ENCODE measurements at places on chromosomes 1 and 21.

GRCh38 chr1:53638360-53639035, 100.5 kb downstream of the GLIS1 start:
- no peak overlapping the region for H3K27ac ChIP-seq
- H3K27me3 ChIP-seq, result no peaks in the 10 kb centered on the region
- H3K4me1 ChIP-seq, result no peaks in the 10 kb centered on the region
- H3K4me3 ChIP-seq, result no peak overlapping the region
- no peak for DNase-seq

GRCh38 chr1:200779326-200779725, 40.6 kb downstream of the CAMSAP2 start:
- H3K27ac ChIP-seq, result no peak overlapping the region
- DNase-seq, result no peak
- peaks cover 11% of the 10 kb centered on the region for H3K4me1 ChIP-seq
- peaks cover 11% of the 10 kb centered on the region for H3K36me3 ChIP-seq
- no peaks in the 10 kb centered on the region for H3K27me3 ChIP-seq
- no peak overlapping the region for H3K4me3 ChIP-seq

- H3K4me3 ChIP-seq, result no peak overlapping the region
- peak overlapping the region; percentile 57 for H3K27ac ChIP-seq
- H3K27me3 ChIP-seq, result no peaks in the 10 kb centered on the region
- DNase-seq, result no peak
These were observed 22.5 kb downstream of the PKP1 start for GRCh38 chr1:201305815-201306214.

DNA sequence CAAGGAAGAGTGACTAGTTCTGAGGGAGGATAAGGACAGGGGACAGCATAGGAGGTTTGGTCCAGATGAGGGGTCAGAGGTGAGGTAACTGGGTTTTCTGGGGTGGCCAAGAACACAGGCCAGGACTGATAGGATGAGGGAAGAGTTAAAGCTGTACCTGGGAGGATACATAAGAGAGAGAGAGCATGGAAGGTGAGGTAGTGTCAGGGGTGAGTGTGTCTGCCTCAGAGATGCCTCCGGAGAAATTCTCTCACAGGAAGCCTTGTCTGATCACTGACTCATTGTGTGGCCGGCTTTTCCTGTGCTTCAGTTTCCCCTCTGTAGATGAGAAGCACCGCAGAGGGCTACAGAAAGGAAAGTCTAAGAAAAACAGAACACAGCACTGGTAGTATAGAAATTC, 40.2 kb downstream of the FASLG start:
- H3K27me3 ChIP-seq, result no peaks in the 10 kb centered on the region
- H3K36me3 ChIP-seq, result no peaks in the 10 kb centered on the region
- H3K4me3 ChIP-seq, result no peak overlapping the region
- no peak for DNase-seq
- H3K27ac ChIP-seq, result no peak overlapping the region

GRCh38 chr1:231676487-231676886, 49.9 kb downstream of the DISC1 start:
- H3K27ac ChIP-seq, result no peak overlapping the region
- H3K27me3 ChIP-seq, result no peaks in the 10 kb centered on the region
- no peaks in the 10 kb centered on the region for H3K36me3 ChIP-seq
- H3K4me3 ChIP-seq, result no peak overlapping the region

DNA sequence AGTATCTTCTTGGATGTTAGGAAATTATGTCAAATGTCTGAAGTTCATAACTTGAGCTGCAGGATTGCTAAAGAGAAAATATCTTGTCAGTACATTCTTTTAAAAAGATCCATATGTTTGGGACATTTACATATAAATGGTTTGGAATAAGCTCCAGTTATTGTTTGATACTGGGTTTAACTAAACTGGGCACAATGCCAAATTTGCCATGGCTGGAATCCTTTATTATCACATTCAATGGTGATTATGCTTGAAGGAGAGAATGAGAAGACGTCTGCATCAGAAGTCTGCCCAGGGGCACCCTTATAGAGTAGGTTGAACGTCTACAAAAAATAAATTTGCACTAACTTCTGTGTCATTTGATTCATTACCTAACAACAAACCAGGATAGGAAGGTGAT, 652.5 kb downstream of the AMY1C start:
- H3K27ac ChIP-seq, result no peak overlapping the region
- H3K27me3 ChIP-seq, result no peaks in the 10 kb centered on the region
- H3K4me3 ChIP-seq, result no peak overlapping the region
- DNase-seq, result peak; percentile 57

DNA sequence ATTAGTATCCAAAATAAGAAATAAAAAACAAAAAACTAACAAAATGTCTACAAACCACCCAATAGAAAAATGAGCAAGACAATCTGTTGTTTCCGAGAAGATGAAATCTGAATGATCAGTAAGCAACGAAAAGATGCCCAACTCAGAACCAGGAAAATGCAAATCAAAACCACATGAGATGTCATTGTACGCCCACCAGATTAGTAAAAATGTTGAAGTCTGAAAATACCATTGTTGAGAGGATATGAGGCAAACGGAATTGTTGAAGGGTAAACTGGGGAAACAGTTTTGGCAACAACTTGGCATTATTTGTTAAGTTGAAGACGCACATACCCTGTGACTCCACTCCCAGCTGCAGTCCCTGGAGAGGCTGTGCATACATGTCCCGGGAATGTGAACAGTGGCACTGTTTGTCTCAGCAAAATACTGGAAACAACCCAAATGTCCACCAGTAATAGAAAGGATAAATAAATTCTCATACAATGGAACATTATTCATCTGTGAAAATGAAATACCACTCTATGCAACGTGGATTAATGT, 10.6 kb downstream of the ZBTB17 start:
- no peaks in the 10 kb centered on the region for H3K27me3 ChIP-seq
- peak; percentile 63 for DNase-seq
- peak overlapping the region; percentile 52 for H3K27ac ChIP-seq
- peaks cover 39% of the 10 kb centered on the region for H3K4me1 ChIP-seq
- H3K36me3 ChIP-seq, result peaks cover 16% of the 10 kb centered on the region
- H3K4me3 ChIP-seq, result no peak overlapping the region

- H3K27ac ChIP-seq, result no peak overlapping the region
- H3K27me3 ChIP-seq, result no peaks in the 10 kb centered on the region
- H3K4me3 ChIP-seq, result no peak overlapping the region
- DNase-seq, result no peak
- no peaks in the 10 kb centered on the region for H3K4me1 ChIP-seq
- no peaks in the 10 kb centered on the region for H3K36me3 ChIP-seq
These were observed 18.3 kb downstream of the TNFRSF9 start for GRCh38 chr1:7922301-7922700.

DNA sequence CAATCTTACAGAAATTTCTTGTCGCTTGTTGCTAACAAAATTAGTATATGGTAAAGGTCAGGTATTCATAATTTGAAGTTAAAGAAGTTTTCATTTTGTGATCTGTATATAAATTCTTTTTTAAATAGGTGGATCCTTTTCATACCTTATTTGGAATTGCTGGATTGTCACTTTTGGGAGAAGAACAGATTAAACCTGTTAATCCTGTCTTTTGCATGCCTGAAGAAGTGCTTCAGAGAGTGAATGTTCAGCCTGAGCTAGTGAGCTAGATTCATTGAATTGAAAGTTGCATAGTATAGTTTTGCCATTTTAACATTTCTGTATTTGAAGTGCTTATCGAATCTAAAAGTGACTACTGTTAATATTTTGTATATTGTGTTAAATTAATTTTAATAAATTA, 2.3 kb upstream of the MSH4 start:
- DNase-seq, result no peak
- no peaks in the 10 kb centered on the region for H3K27me3 ChIP-seq
- H3K27ac ChIP-seq, result peak overlapping the region; percentile 35
- peaks cover 89% of the 10 kb centered on the region for H3K36me3 ChIP-seq

DNA sequence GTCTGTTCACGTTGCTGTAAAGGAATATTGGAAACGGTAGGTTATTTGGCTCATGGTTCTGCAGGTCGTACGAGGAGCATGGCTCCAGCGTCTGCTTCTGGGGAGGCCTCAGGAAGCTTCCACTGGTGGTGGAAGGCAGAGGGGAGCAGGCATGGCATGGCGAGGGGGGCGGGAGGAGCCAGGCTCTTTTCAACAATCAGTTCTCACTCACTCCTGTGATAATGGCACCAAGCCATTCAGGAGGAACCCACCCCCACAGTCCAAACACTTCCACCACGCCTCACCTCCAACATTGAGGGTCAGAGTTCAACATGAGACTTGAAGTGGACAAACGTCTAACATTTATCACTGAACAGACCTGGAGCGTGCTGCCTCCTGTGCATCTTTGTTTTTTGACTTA, 141.2 kb downstream of the PGBD5 start:
- no peak for DNase-seq
- no peak overlapping the region for H3K27ac ChIP-seq
- H3K4me1 ChIP-seq, result peaks cover 11% of the 10 kb centered on the region
- H3K36me3 ChIP-seq, result peaks cover 3% of the 10 kb centered on the region
- H3K27me3 ChIP-seq, result no peaks in the 10 kb centered on the region

GRCh38 chr1:161059293-161059692, 10.4 kb downstream of the ARHGAP30 start:
- H3K27ac ChIP-seq, result no peak overlapping the region
- peaks cover 4% of the 10 kb centered on the region for H3K27me3 ChIP-seq
- H3K36me3 ChIP-seq, result no peaks in the 10 kb centered on the region
- no peak overlapping the region for H3K4me3 ChIP-seq
- H3K4me1 ChIP-seq, result no peaks in the 10 kb centered on the region

DNA sequence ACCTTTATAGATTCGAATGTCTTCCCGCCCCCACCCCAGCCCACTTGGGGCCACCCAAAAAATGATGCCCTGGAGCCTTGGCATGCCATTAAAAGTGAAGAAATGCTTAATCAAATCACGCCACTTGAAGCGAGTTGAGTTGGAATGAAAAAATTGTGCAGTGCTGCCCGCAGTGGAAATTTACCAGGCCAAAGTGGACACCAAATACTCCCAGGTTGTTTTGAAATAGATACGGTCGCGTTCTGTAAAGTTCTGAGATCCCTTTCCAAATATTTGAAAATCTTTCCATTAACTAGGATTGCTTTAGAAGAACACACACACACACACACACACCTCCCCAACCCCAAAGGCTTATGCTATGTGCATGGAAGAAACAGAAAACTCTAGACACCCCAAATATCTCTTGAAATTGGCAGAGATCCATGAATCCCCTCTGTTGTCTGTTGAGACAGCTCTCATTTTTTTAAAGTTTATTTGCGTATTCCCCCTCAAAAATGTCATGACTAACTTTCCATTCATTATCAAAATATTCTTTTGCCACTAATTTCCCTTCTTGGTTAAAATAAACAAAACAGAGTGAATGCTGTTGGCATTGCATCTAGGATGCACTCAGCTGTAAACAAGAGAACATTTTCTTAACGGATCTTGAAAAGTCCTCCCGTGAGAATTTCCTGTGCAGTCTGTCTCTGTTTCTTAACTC, 142.3 kb upstream of the KCNE2 start:
- no peaks in the 10 kb centered on the region for H3K27me3 ChIP-seq
- H3K36me3 ChIP-seq, result no peaks in the 10 kb centered on the region
- H3K4me1 ChIP-seq, result no peaks in the 10 kb centered on the region
- H3K27ac ChIP-seq, result no peak overlapping the region
- no peak overlapping the region for H3K4me3 ChIP-seq

DNA sequence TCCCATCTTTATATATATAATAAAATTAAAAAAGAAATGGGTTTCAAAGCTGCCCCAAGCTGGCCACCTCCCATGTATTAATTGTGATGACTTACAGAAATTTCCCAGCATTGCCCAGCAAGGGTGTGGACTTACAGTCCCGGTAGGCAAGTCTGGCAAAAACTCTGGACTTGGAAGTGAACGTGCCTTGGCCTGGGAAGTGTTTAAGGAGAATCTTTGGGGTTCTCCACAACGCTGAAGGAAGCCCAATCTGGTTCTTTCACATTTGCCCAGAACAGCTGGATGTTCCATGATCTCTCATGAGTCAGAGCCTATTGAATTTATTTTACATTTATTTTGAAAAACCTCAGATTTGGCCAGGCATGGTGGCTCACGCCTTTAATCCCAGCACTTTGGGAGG, 98.4 kb upstream of the SLC45A1 start:
- DNase-seq, result no peak
- H3K27me3 ChIP-seq, result peaks cover 4% of the 10 kb centered on the region
- no peaks in the 10 kb centered on the region for H3K36me3 ChIP-seq
- H3K27ac ChIP-seq, result no peak overlapping the region

DNA sequence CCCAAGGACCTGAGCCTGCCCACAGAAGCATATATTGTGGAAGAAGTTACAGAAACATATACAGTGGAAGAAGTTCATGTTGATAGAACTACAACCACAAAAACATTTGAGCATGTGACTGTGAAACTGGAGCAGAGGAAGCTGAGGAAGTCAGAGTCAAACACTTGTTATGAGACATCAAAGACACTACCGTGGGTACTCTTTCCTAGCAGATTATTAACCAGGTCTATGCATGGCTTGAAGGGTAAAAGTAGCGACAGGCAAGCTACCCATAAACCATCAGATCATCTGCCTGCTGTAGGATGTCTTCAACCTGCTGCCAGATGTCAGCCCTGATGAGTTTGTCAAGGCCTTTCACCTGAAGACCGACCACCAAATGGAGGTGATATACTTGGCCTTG, 35.8 kb downstream of the IVNS1ABP start:
- no peaks in the 10 kb centered on the region for H3K4me1 ChIP-seq
- no peaks in the 10 kb centered on the region for H3K27me3 ChIP-seq
- no peak overlapping the region for H3K4me3 ChIP-seq
- DNase-seq, result no peak
- H3K27ac ChIP-seq, result no peak overlapping the region
- H3K36me3 ChIP-seq, result no peaks in the 10 kb centered on the region

- H3K27ac ChIP-seq, result no peak overlapping the region
- no peaks in the 10 kb centered on the region for H3K4me1 ChIP-seq
- no peaks in the 10 kb centered on the region for H3K36me3 ChIP-seq
- no peaks in the 10 kb centered on the region for H3K27me3 ChIP-seq
- no peak overlapping the region for H3K4me3 ChIP-seq
- DNase-seq, result no peak
These were observed 1702.9 kb upstream of the B3GALT2 start for GRCh38 chr1:194889310-194889709.

- no peak overlapping the region for H3K27ac ChIP-seq
- DNase-seq, result peak; percentile 15
- H3K36me3 ChIP-seq, result no peaks in the 10 kb centered on the region
- no peaks in the 10 kb centered on the region for H3K27me3 ChIP-seq
These were observed 244.7 kb downstream of the SIPA1L2 start for GRCh38 chr1:232385221-232385620.

GRCh38 chr1:72932025-72932424, 649.7 kb upstream of the NEGR1 start:
- H3K36me3 ChIP-seq, result no peaks in the 10 kb centered on the region
- H3K4me3 ChIP-seq, result no peak overlapping the region
- H3K27ac ChIP-seq, result no peak overlapping the region
- no peaks in the 10 kb centered on the region for H3K4me1 ChIP-seq
- DNase-seq, result no peak
- no peaks in the 10 kb centered on the region for H3K27me3 ChIP-seq

- H3K4me1 ChIP-seq, result peaks cover 4% of the 10 kb centered on the region
- H3K36me3 ChIP-seq, result no peaks in the 10 kb centered on the region
- DNase-seq, result no peak
- no peaks in the 10 kb centered on the region for H3K27me3 ChIP-seq
These were observed 35.0 kb downstream of the UBE2T start for GRCh38 chr1:202306535-202307345.

All from A673 (cell line).